ENCODE measurements at places on chromosomes 1 and 21.

DNA sequence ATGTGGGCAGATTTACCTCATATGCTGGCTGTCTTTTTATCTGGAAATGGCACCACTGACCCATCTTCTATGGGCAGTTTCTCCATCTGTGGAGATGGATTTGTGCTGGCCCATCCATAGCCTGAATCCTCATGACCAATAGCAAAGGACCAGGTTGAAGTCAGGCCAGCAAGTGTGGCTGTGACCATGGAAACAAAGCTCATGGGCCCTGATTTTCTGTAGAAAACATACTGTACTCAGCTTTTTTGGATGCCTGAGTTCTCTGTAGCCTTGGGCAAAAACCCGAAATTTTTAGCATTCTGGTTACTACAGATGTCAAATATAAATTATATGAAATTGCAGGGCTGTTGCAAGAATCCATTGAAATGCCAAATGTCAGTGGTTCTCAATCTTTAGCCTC, 155.0 kb downstream of the PLXNA2 start:
- no peak for DNase-seq

- no peak for DNase-seq
Observed at GRCh38 chr1:32465578-32465933, 684 bp downstream of the ZBTB8B start.

GRCh38 chr1:29186707-29187106, 5.0 kb upstream of the SRSF4 start:
- no peak for DNase-seq

DNA sequence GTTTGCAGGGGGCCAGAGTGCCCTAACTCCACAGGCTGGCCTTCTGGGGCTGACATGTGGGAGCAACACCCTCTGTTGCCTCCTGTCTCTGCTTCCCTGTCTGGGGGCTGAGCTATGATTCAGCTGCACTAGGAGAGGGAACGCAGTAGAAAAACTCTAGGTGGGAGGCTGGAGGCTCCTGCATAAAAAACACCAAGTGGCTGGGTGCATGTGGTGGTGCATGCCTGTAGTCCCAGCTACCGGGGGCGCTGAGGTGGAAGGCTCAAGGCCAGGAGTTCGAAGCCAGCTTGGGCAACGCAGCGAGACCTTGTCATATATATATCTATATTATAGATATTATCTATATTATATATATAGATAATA, 5.6 kb downstream of the KIF17 start:
- DNase-seq: no peak

DNA sequence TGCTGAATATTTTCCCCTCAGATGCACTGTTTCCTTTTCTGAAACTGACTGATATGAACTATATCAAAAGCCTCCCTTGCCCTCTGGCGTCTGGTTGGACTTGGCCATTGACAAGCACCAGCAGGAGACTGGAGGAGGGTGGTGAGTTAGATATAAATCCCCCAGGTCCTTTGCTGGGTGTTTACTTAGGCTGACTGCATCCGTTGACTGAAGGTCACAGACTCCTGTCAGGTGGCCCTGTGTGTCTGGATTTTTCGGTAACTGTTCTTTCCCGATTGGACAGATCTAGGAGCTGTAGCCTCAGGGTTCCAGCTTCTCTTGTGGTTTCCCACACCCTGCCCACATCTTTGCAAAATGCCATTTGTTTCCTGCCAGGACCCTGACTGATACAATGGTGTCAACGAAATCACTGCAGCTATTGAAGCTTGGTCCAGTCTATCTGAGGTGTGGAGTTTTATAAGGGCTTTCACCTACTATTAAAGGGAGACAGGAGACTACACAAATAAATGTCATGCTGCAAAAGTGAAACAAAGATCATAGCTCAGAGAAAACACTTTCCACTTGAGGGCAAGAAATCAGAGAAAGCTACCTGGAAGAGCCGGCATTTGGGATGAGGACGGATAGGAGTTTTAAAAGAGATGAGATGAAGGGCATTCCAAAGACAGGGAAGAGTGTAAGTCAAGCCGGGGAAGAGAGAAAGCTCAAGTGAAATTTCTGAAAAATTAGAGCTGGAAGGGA, 1.5 kb upstream of the MAGI3 start:
- DNase-seq: no peak

DNA sequence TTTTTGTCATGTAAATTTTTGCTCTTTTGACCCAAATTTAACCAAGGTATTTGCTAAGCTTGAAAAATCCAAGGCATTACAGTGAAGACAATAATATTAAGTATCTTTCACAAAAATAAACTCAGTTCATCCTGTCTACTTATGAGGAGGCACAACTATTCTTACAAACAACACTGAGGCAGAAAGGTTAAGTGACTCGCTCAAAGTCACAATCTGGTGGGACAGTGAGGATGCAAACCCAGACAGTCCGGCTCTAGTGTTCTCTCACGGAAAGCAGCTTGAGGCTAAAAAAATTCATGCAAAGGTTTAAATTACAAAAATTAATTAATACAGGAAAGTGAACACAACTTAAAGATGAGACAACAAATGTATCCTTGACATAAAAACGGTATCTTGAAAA, 125.3 kb downstream of the SIPA1L2 start:
- no peak for DNase-seq

GRCh38 chr1:10257851-10258250, 47.5 kb downstream of the KIF1B start:
- DNase-seq: no peak

- DNase-seq: no peak
Observed at GRCh38 chr1:65793359-65793732, 651 bp downstream of the PDE4B start.

- no peak for DNase-seq
Observed at GRCh38 chr1:84726593-84727499, 36.6 kb upstream of the SSX2IP start.

GRCh38 chr1:183953031-183953430, 84.5 kb downstream of the COLGALT2 start:
- DNase-seq: no peak

- no peak for DNase-seq
Observed at GRCh38 chr1:15522551-15522950, 1.5 kb downstream of the CASP9 start.

DNA sequence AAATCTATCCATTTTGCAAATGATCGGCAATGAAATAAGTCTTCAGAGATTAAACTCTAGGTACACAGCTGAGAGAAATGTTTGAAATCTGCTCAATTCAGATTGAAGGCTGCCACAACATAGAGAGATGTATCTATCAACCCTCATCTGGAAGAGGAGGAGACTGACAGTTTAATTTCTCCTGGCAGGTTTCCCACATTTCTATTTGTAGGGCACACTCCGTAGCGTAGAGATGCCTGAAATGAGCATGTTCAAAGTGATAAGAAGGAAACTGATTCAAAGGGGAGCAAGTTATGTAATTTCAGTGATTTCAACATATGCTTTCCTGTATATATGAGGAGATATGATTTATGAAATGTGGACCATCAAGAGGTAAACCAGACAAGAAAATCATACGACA, 44.1 kb downstream of the NIBAN1 start:
- DNase-seq: no peak

Data from activated CD4-positive, CD25-positive, alpha-beta regulatory T cell treated with anti-CD3 and anti-CD28 coated beads, Interleukin-2, amount 50 U/mL, for 72 hours (primary cell).